ENCODE measurements at places on chromosomes 7 and 10.

GRCh38 chr7:81175275-81175940 lies 256.6 kb upstream of the SEMA3C start:
- no peak overlapping the region for H3K4me3 ChIP-seq
- no peak overlapping the region for H3K27ac ChIP-seq
- H3K27me3 ChIP-seq, result no peaks in the 10 kb centered on the region
- no peaks in the 10 kb centered on the region for H3K36me3 ChIP-seq
- no peak for DNase-seq

GRCh38 chr10:63027531-63027930 lies 105.6 kb upstream of the NRBF2 start:
- peaks cover 4% of the 10 kb centered on the region for H3K27me3 ChIP-seq
- H3K4me1 ChIP-seq, result no peaks in the 10 kb centered on the region
- no peak for DNase-seq
- no peak overlapping the region for H3K4me3 ChIP-seq
- no peaks in the 10 kb centered on the region for H3K36me3 ChIP-seq
- no peak overlapping the region for H3K27ac ChIP-seq

DNA sequence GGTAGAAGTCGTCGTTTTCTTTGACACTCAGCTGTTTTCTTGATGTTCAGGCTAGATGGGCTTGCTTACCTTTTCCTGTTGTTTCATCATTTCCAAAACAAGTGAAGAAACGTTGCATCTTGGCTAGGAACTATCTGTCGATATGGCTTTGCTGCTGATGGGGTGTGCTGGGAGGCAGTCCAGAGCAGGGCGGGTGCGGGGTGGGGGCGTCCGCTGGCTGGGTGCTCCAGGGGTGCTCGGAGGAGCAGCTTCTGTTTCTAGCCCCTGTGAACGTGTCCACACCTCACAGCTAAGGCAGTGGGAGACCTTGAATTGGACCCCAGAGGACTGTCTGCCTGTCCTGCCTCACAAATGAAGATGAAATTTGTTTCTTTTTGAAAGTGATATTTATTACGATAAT lies 7.6 kb upstream of the SUN1 start:
- no peak overlapping the region for H3K4me3 ChIP-seq
- H3K27me3 ChIP-seq, result no peaks in the 10 kb centered on the region
- H3K27ac ChIP-seq, result no peak overlapping the region
- peaks cover 9% of the 10 kb centered on the region for H3K36me3 ChIP-seq

- H3K4me3 ChIP-seq, result no peak overlapping the region
- H3K27ac ChIP-seq, result no peak overlapping the region
- no peak for DNase-seq
These were observed 320.4 kb downstream of the RNLS start for GRCh38 chr10:88262591-88263234.

DNA sequence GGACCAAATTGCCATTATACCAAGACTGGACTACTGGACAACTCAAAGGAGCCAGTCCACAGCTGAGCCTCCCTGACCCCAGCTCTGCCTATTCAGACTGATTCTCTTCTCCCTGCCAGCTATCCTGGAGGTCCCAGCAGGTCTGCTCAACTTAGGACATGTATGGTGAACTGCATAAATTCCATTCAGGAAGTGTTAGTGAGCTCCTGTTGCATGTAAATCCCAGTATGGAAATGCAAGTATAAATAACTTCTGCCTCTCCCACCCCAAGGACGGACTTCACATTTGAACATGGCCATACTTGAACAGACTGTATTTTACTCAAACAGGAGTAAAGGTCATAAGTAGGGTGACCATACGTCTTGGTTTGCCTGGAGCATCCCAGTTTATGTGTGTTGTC lies 128.4 kb downstream of the CHCHD3 start:
- DNase-seq, result no peak
- no peaks in the 10 kb centered on the region for H3K27me3 ChIP-seq
- no peak overlapping the region for H3K27ac ChIP-seq
- H3K36me3 ChIP-seq, result no peaks in the 10 kb centered on the region

DNA sequence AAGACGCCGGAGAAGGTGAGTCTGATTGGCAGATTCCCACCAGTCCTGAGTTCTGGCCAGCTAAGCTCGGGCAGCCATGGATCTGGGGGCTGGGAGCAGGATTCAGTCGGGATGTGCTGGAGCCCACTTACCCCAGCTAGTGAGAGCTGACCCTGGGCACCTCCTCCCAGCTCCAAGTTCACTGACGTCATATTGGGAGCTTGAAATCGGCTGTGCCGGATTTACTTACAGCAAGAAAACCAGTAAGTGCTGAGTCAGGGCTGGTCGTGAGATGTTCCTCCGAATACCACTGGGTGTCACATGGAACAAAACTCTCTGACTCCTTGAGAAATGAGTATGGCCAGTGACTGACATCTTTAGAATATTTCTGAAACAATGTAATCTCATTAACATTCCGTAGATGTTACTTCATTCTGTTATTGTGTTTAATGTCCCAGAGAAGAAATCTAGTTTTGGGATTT lies 621.2 kb downstream of the SDK1 start:
- no peak overlapping the region for H3K27ac ChIP-seq
- H3K4me1 ChIP-seq, result peaks cover 13% of the 10 kb centered on the region
- DNase-seq, result no peak
- no peaks in the 10 kb centered on the region for H3K36me3 ChIP-seq
- H3K27me3 ChIP-seq, result no peaks in the 10 kb centered on the region

- no peaks in the 10 kb centered on the region for H3K27me3 ChIP-seq
- no peak for DNase-seq
- H3K36me3 ChIP-seq, result peaks cover 20% of the 10 kb centered on the region
These were observed 223.7 kb upstream of the MKLN1 start for GRCh38 chr7:131103997-131104396.

- H3K27me3 ChIP-seq, result no peaks in the 10 kb centered on the region
- H3K27ac ChIP-seq, result no peak overlapping the region
- no peaks in the 10 kb centered on the region for H3K36me3 ChIP-seq
- DNase-seq, result no peak
- no peak overlapping the region for H3K4me3 ChIP-seq
These were observed 43.1 kb downstream of the BAIAP2L1 start for GRCh38 chr7:98357751-98358161.

GRCh38 chr10:35226507-35226906 lies 99.9 kb downstream of the CREM start:
- H3K27ac ChIP-seq, result no peak overlapping the region
- DNase-seq, result no peak
- peaks cover 3% of the 10 kb centered on the region for H3K4me1 ChIP-seq
- no peaks in the 10 kb centered on the region for H3K36me3 ChIP-seq
- no peak overlapping the region for H3K4me3 ChIP-seq
- H3K27me3 ChIP-seq, result no peaks in the 10 kb centered on the region

GRCh38 chr10:131944412-131944811 lies 37.3 kb downstream of the BNIP3 start:
- no peaks in the 10 kb centered on the region for H3K27me3 ChIP-seq
- peaks cover 53% of the 10 kb centered on the region for H3K36me3 ChIP-seq
- H3K4me3 ChIP-seq, result no peak overlapping the region
- no peaks in the 10 kb centered on the region for H3K4me1 ChIP-seq
- no peak for DNase-seq

DNA sequence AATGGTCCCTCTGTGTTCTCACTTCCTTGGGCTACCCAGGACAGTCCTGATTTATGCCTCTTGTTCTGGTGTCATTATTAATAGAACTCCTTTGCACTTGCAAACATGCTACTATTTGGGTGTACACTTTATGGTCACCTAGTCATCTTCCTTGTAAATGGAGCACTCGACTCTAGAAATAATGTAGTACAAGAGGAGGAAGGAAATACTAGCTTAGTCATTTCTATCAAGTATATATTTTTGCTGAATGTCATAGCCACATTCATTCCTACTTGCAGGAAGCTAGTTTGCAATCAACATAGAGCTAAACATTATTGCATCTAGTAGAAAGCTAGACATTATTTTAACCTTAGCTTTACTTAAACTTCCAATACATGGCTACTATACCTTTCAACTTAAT lies 335.3 kb downstream of the MAGI2 start:
- no peaks in the 10 kb centered on the region for H3K36me3 ChIP-seq
- no peaks in the 10 kb centered on the region for H3K27me3 ChIP-seq
- no peak for DNase-seq
- H3K27ac ChIP-seq, result no peak overlapping the region

- H3K27me3 ChIP-seq, result no peaks in the 10 kb centered on the region
- DNase-seq, result peak; percentile 48
- H3K4me1 ChIP-seq, result peaks cover 63% of the 10 kb centered on the region
- peak within 1 kb of the TSS; percentile 96 for H3K27ac ChIP-seq
These were observed at the start of gene IFIT3 for GRCh38 chr10:89327803-89328441. IFIT3 (plus strand) TSS chr10:89327997; CDS start chr10:89328074, 77 bp downstream.

DNA sequence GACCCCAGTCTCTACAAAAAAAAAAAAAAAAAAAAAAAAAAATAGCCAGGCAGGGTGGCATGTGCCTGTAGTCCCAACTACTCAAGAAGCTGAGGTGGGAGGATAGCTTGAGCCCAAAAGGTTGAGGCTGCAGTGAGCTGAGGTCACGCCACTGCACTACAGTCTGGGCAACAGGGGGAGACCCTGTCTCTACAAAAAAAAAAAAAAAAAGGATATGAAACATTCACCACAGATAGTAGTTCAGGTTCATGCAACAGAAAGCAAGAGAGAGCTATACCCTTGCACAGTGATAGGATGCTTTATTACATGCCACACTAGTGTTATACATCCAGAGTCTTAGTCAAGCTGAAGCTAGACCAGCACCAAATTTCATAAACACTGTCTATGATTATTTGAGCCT lies 148.4 kb upstream of the KAT6B start:
- H3K4me1 ChIP-seq, result peaks cover 14% of the 10 kb centered on the region
- DNase-seq, result no peak
- no peak overlapping the region for H3K4me3 ChIP-seq
- no peaks in the 10 kb centered on the region for H3K27me3 ChIP-seq

DNA sequence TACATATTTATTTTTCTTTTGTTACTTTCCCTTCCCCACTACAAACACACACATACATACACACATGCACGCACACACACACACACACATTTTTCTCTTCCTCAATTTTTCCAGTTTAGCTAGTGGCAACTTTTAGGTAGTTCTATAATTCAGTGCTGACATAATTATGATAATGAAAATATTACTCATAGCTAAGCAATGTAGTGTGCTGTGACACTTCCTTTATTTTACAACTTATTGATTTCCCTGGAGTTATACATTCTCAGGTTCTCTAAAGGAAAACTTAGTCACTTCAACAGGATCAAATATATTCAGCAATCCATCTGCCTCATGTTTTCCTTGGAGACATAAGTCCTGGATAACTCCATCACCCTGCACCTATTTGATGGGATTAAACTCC lies 151.6 kb downstream of the CACNA2D1 start:
- H3K27me3 ChIP-seq, result no peaks in the 10 kb centered on the region
- no peak overlapping the region for H3K27ac ChIP-seq
- no peak for DNase-seq
- H3K4me1 ChIP-seq, result no peaks in the 10 kb centered on the region

DNA sequence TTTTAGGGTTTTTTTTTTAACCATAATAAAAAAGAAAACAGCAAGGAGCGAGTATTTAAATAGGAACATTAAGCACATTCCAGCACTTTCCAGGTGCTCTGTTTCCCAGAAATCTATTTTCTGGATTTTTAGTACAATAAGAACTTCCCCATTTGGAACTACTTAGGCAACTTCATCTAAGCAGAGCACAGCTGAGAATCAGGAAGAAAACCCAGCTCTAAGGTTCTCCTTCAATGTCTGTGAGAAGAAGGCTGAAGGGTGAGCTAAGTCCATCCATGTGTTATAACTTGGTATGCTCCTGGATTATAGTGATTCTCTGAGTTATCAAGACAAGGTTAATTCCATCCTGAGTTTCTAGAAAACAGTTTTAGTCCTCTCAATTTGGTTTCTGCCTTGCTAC lies 181.9 kb downstream of the CYP26A1 start:
- no peaks in the 10 kb centered on the region for H3K36me3 ChIP-seq
- no peaks in the 10 kb centered on the region for H3K4me1 ChIP-seq
- DNase-seq, result no peak
- no peaks in the 10 kb centered on the region for H3K27me3 ChIP-seq

- no peaks in the 10 kb centered on the region for H3K36me3 ChIP-seq
- H3K27ac ChIP-seq, result no peak overlapping the region
- peaks cover 10% of the 10 kb centered on the region for H3K27me3 ChIP-seq
- peaks cover 5% of the 10 kb centered on the region for H3K4me1 ChIP-seq
These were observed 251.0 kb downstream of the NSUN6 start for GRCh38 chr10:18400201-18400905.

- no peaks in the 10 kb centered on the region for H3K4me1 ChIP-seq
- H3K27ac ChIP-seq, result no peak overlapping the region
- no peak for DNase-seq
These were observed 139.3 kb downstream of the C1GALT1 start for GRCh38 chr7:7321681-7322080.

GRCh38 chr7:151408839-151409666 lies 785 bp downstream of the WDR86 start:
- peak overlapping the region; percentile 40 for H3K4me3 ChIP-seq
- peaks cover 46% of the 10 kb centered on the region for H3K27me3 ChIP-seq
- H3K4me1 ChIP-seq, result peaks cover 13% of the 10 kb centered on the region
- peak; percentile 69 for DNase-seq

DNA sequence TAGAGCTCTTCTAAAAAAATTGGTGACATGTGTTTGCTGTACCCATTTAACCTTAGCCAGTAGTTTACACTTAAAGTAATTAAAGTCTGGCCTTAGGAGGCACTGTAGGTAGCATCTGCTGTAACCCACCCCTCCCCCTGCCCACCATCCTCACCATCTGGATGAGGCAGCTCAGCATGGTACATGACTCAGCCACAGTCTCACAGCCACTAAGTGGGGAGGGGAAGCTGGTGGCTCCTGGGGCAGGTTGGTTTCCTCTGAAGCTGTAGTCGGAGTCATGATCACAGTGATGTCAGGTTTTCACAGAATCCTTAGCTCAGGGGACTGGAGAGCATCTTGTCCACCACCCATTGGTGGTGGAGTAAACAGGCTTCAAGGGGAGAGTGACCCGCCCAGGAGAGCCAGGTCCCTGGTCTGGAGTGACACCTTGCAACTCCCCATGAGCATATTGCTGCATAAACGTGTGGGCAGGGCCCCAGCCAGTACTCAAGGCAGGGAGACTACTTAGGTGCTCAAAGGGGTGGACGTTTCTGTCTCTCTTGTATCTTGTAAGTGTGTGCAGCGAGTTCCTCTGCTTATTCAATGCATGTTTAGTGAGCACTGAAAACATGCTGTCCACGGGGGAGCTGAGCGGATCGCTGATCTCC lies 125.9 kb downstream of the GRK5 start:
- H3K36me3 ChIP-seq, result peaks cover 5% of the 10 kb centered on the region
- H3K27ac ChIP-seq, result no peak overlapping the region
- peaks cover 17% of the 10 kb centered on the region for H3K4me1 ChIP-seq
- H3K27me3 ChIP-seq, result no peaks in the 10 kb centered on the region
- H3K4me3 ChIP-seq, result no peak overlapping the region

Data from activated CD8-positive, alpha-beta T cell treated with anti-CD3 and anti-CD28 coated beads, Interleukin-2, amount 10 ng/mL, durations not matched to agents 7 days and 5 days (primary cell).